Transverse colon (tissue), 4 donors: ENCODE measurements at places on chromosomes 6 and 20.

DNA sequence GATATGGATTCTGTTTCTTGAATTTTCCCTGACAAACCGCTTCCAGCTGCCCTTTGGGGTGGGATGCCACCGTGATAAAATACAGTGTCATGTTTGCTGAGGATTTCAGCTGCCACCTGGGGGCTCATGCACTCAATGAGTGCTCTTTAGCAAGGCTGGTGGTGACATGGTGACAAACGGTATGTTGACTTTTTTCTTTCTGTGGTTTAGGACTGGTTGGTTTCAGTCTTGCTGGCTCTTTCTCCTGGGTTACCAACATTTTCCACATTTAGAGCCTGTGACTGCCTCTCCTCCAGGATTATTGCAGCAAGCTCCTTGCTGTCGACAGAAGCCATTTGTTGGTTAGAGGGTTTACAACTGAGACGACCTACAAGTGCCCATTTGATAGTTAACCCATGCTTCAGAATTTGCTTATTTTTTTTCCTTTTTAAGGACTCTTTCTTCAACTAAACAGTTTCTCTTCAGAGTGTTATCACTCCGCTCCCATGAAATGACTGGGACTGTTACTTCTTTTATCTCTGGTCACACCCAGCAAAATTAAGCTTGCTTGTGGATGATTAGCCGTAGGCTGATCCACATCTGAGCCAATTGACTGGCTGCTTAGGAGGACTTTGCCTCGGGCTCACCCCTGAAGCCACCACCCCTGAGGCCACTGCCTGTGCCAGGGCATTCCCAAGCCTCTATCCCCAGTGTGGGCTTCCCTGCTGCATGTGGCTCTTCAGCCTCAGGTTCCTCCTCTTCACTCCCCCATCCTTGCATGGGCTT, 48.4 kb upstream of the CDYL start:
- peak; percentile 63 for DNase-seq

GRCh38 chr6:167759912-167760311, 66.8 kb upstream of the AFDN start:
- DNase-seq: no peak

- no peak for DNase-seq
These were observed 31.9 kb upstream of the PRELID3B start for GRCh38 chr20:59074456-59074855.

- no peak for DNase-seq
These were observed 5.0 kb upstream of the LPIN3 start for GRCh38 chr20:41335591-41335990.

GRCh38 chr6:15442467-15442866, 196.6 kb downstream of the JARID2 start:
- no peak for DNase-seq

DNA sequence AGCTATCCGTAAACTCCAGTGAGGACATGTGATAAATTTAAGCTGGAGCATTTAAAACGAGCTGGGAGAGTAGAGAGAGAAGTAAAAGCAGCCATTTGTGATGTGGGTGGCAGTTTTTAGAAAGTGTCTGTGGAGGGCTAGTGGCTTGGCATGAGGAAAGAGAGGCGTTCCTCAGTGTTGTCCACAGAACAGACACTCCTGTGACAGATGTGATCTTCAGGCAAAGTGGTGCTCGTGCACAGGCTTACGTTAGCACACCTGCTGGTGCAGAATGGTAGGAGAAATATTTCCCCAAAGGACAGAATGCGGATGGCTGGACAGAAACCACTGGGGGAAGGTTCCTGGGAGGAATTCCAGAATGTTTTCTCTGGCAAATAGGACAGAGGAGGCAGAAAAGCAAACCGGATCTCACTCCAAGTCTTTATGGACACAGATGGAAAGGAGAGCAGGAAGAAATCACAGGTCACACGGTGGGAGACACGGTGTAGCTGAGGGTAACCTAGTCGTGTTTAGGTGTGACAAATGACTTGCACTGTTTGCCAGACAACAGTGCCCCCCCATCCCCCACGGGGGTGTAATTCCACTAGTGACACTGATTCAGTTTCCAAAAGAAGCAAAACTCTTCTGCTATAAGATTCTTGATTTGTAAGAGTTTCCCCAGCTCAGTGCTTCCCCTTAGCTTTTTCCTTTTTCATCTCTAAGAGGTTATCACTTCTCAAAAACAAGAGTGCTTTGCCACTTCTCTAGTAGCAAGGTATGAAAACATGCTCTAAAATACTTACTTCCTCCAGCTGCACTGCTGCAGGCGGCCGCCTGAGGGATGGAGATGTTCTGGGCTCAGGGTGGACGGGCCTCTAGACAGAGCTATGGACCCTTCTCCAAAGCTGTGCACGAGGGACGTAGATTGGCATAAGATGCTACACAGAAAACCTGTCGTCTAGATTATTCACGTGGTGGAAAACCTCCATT, 293.2 kb downstream of the QKI start:
- no peak for DNase-seq

- no peak for DNase-seq
These were observed 466.5 kb upstream of the RNF217 start for GRCh38 chr6:124495665-124496190.

- peak; percentile 53 for DNase-seq
These were observed 5.4 kb downstream of the SYS1 start for GRCh38 chr20:45368221-45368980.

- no peak for DNase-seq
These were observed 60.5 kb upstream of the SALL4 start for GRCh38 chr20:51862796-51863195.

- peak; percentile 12 for DNase-seq
These were observed 60.8 kb upstream of the SSTR4 start for GRCh38 chr20:22974354-22974753.

DNA sequence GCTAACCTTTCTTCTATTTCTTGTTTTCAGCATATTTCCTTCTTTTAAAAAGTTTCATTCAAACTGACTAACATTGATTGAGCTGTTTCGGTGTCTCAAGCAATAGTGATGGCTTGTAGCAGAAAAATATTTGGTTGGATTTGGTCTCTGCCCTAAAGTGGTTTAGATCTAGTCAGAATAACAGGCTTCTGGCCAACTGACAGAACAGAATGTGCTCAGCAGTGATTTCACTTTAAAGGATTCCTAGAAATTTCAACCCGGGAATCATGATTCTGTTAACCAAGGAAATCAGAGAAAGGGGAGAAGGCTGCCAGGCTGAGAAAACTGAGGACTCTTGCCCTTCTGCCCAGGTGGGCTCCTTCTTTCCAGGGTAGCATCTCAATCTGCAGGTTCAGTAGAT, 16.6 kb upstream of the GSTA1 start:
- DNase-seq: no peak

GRCh38 chr6:151494235-151494935, 568 bp downstream of the CCDC170 start:
- DNase-seq: no peak

DNA sequence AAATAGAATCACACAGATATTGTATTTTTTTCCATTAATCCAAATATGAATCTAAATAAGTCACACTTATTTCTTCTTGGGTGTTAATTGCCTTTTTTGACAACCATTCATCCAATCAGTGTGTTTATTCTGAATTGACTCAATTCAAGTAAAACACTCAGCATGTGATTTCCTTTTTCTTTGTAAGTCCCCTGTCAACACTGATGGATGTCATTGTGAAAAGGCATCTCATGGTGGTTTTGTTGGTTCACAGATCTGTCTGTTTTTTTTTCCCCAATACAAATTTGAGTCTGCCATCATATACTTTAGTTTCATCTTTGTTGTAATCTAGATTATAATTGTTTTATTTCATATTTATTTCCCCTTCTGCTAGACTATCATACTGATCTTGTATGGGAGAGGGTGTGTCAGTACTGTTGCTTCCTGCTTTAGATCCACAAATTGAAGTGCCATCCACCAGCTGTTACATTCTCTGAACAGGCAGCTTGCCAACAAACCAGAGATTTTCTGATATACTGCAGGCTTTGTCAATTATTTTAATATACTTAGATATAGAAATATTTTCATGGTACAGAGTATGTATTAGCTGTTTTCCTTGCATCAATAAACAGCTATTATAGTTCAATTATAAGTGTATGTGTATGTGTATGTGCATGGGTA, 64.2 kb upstream of the FLRT3 start:
- no peak for DNase-seq

DNA sequence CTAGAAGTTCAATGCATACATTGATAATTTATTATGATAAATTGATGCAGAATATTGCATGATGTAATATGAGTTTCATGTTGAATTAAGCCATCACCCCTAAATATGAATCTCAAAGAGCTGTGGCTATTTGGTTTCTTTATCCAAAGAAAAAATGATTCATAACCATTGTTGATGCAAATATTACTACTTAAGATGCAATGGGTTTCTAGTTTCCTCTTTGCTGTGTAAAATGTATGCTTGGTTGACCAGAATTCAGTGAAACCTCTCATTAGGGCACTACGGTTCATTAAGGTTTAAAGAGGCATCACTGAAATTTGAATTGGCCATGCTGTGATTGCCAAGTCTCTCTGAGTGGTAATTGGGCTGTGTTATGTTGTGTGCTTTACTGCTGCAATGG, 492.5 kb upstream of the FLRT3 start:
- no peak for DNase-seq

DNA sequence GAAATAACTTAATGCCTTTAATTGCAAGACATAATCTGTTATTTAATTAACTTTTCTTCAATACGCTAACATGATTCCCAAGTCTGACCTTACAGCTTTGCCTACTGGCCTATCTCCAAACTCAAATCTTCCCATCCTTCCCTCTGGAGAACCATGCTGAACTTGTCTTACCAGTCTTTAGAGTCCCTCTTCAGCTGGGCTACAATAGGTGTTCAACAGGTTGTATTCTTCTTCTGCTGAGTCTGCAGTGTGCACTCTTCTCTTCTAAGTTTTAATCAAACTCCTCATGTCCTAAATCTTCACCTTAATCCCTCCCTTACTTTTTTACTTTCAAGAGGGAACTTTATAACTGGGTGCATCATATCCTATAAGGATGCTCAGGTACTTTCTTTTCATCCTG, 75.5 kb upstream of the TINAG start:
- no peak for DNase-seq

DNA sequence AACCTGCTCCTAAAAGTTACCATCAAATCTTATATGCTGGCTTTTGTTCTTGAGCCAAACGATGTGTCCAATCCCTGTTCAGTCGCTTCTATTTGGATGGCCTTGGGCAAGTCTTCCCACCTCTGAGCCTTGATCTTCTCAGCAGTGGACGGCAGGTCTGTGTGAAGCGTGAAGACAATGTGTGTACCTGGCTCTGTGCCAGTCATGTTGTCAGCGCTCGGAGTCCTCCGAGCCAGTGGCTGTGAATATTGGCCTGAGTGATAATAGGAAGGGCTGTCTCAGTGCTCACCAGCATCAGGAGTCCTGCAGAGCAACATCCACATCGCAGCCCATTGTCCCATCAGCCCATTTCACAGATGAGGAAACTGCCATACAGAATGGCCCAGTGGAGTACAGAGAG, 219.0 kb downstream of the CDC5L start:
- no peak for DNase-seq

DNA sequence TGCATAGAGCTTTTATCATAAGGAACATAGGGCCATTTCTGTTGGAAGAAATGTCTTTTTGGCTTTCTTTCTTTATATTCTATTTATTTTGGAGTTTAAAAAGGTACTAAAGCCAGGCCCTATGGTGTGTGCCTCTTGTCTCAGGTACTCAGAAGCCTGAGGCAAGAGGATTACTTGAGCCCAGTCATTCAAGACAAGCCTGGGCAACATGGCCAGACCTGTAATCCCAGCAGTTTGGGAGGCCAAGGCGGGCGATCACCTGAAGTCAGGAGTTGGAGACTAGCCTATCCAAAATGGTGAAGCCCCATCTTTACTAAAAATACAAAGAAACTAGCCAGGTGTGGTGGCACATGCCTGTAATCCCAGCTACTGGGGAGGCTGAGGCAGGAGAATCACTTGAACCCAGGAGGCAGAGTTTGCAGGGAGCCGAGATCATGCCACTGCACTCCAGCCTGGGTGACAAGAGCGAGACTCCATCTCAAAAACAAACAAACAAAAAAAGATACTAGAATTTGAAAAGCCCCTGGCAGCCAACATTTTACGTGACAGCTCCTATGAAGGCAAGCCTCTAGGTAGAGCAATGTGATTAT, 80.0 kb downstream of the CBFA2T2 start:
- DNase-seq: no peak

- no peak for DNase-seq
These were observed 29.7 kb downstream of the DOP1A start for GRCh38 chr6:83097204-83097603.

- no peak for DNase-seq
These were observed 128.8 kb downstream of the QKI start for GRCh38 chr6:163543321-163543720.

GRCh38 chr6:31573239-31574105, 1.4 kb downstream of the LTA start:
- DNase-seq: no peak

- no peak for DNase-seq
These were observed 1.3 kb downstream of the DUSP15 start for GRCh38 chr20:31868853-31869672.

- DNase-seq: no peak
These were observed 10.8 kb downstream of the HSPA12B start for GRCh38 chr20:3743251-3743650.

DNA sequence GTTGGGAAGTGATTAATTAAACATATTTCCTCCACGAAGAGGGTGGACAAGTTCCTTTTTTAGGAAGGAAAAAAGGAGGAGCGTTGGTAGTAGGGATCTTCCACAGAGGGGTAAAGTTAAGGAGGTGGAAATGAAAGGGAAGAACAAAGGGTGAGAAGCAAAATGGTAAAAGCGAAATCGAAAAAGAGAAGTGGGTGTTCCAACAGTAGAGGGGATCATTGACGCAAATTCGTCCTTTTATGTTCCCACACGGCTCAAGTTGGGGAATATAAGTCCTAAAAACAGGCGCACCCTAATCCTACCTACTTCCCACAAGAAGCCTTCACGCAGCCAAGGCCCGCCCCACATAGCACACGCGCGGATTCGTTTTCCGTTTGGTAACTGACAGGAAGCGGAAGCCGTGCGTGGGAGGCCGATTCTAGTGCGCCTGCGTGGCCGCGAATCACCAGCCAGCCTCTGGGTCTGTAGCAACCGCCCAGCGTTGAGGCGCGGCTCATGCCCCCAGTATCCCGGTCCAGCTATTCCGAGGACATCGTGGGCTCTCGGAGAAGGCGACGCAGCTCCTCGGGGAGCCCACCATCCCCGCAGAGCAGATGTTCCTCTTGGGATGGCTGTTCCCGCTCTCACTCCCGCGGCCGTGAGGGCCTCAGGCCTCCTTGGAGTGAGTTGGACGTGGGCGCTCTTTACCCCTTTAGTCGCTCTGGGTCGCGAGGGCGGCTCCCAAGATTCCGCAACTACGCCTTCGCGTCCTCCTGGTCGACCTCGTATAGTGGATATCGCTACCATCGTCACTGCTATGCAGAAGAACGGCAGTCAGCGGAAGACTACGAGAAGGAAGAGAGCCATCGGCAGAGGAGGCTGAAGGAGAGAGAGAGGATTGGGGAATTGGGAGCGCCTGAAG, at the start of gene NKAPL:
TSS of gene NKAPL (plus strand) at position 421 of the 901 bp plus-strand sequence. CDS start at position 496, 75 bp downstream.
- DNase-seq: peak; percentile 66

GRCh38 chr20:56826705-56827665, 197.9 kb downstream of the TFAP2C start:
- no peak for DNase-seq
